ENCODE measurements at places on chromosomes 16 and 17.

DNA sequence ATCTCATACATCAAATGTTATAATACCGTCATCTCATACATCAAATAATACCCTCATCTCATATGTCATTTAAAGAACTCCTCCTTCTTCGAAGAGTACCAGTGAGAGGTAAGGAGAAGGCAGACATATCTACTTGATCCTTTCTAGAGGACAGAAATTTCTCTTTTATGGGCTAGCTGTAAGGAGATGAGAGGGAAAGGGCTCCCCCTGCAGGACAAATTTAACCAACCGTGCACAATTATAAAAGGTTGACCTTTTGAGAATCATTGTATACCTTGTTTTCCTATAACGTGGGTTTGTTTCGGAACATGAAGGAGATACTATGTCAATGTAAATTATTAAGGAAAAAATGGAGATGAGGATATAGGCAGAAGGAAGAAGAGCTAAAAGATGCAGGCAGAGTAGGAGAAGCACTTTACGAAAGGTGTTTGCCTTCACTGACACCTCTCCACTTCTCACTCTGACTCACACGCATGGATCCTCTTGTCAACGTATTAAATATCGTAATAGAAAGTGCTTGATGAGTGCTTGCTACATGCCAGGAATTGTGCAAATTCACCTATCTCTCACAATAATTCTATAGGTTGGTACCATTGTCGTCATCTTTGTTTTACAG is 465.9 kb upstream of the ERCC4 start:
- DNase-seq: no peak

- DNase-seq: no peak
These were observed 363.9 kb upstream of the CDH5 start for GRCh38 chr16:66002601-66003000.

DNA sequence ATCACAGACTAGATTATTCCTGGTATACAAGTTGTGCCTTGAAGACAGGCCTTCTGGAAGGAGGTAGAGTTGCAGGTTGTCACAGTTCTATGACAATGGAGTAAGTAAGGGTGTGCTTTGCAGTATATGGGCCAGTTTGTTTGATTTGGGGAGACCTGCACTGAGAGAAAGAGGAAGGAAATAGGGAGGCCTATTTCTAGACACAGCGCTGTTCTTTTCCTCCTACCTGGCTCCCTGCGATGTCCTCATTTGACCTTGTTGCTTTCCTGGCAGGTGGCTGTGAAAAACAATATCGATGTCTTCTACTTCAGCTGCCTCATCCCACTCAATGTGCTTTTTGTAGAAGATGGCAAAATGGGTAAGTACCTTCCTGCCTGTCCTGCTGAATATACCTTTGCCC is 22.5 kb upstream of the RASL10B start:
- no peak for DNase-seq

- no peak for DNase-seq
These were observed 18.8 kb upstream of the CIITA start for GRCh38 chr16:10858203-10858602.

DNA sequence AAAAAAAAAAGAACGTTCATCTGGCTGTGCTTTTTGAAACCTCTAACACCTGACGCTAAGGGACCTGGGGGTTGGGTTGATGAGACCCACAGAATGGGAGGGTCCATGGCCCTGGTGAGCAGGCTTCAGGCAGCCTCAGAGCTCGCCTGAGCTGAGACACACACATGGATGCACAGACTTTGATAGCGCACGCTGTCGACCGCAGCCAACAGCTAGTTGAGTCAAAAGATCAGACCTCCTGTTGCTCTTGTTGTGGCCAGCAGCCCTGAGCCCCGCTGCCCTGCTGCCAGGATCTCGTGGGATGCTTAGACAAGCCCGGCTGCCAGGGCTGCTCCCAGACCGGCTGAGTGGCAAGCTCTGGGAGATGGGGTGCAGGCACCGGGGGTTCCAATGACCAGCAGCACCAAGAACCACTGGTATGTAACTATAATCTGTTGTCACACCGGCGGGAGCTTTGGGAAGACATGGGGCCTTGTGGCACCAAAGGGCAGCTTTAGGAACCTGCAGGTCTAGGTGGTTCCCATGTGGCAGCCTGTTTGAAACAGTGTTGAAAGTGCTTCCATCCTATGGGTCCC is 20.0 kb upstream of the MEAK7 start:
- DNase-seq: no peak

- no peak for DNase-seq
These were observed 173.7 kb downstream of the SOX9 start for GRCh38 chr17:72294487-72294893.

GRCh38 chr16:12548270-12548983 is 255.3 kb downstream of the CPPED1 start:
- DNase-seq: no peak

- no peak for DNase-seq
These were observed 34.2 kb downstream of the ITGAE start for GRCh38 chr17:3766779-3767178.

GRCh38 chr16:75195811-75196790 is 10.9 kb downstream of the CTRB2 start:
- no peak for DNase-seq

- no peak for DNase-seq
These were observed 1.7 kb downstream of the VWA3A start for GRCh38 chr16:22093996-22094395.

- DNase-seq: no peak
These were observed 56.2 kb downstream of the PRMT7 start for GRCh38 chr16:68367030-68367429.

Measured in C1 segment of cervical spinal cord (tissue), 14 donors.